ENCODE measurements at places on chromosomes 16 and 17.
A peak's percentile ranks its signal among the peaks of the same experiment; 100 is the strongest.

DNA sequence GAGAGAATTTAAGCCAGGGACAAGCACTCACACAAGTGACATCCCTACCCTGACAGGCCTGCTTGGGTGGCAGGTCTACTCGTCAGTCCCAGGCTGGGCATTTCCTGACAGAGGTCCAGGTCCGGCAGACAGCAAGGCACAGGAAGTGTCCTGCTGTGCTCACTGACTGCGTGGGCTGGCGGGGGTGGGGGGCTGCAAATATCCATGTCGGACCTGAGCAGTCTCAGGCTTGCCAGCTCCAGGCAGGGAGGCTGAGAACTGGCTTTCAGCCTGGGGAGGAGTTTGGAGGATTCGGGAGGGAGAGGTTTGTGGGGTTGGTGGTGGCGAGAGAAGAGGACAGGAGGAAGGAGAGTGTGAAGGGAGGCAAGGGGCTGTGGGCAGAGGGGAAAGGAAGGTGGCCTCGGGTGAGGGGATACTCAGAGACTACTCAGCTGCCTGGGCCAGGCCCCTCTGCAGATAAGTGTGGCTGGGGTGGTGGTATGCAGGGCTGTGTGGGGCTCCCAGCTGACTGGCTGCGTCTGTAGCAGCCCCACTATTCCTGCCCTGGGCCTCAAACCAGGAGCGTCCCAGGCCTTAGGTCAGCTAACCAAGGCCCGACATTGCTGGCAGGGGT lies 7.8 kb downstream of the HIC1 start:
- no peak for DNase-seq

DNA sequence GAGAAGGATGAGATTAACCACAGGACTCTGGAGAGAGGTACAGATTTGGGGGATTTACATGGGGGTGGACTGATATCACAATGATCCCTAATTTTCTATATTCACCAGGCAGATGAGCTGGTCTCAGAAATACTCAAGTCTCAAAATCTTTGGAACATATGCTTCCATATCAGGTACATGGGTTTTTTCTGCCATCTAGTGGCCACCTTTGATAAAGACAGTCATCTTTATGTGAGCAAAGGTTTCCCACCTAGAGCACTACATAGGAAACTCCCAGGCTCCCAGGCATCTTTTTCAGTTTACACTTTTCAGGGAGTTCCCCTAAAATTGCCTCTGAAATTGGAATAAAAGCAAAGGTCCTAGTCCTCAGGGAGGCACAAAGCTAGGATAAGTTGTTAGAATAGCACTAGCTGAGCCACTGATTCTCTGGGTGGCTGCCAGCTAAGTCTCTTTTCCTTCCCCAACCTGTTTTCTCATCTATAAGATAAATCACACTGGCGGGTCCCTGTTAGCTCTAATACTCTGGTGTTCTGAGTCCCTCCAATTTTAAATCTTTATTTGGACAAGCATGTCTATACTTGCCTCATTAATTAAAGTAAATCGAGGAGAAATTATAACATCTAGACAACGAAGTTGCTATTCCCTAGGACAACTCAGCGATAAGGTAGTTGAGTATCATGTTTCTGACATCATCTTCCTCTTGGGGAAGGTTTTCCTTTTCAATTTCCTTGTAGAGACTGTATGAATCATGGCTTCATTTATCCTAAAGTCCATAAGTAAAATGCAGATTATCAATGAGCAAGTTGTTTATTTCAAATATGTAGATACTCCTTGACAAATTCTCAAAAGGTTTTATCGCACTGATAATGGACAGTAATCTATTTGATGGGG lies 19.0 kb upstream of the MON1B start:
- DNase-seq = no peak

GRCh38 chr17:28501421-28502284 lies 4.5 kb upstream of the FOXN1 start:
- no peak for DNase-seq

- DNase-seq = no peak
These were observed 100.9 kb downstream of the VPS53 start for GRCh38 chr17:613725-614124.

- no peak for DNase-seq
These were observed 170.2 kb downstream of the HS3ST3B1 start for GRCh38 chr17:14471052-14471451.

- DNase-seq = no peak
These were observed 2.9 kb downstream of the NEURL4 start for GRCh38 chr17:7326186-7326585.

GRCh38 chr17:74199306-74200092 lies 4.0 kb upstream of the RPL38 start:
- DNase-seq = peak; percentile 80

- no peak for DNase-seq
These were observed 24.8 kb upstream of the MAP3K14 start for GRCh38 chr17:45341533-45342158.

DNA sequence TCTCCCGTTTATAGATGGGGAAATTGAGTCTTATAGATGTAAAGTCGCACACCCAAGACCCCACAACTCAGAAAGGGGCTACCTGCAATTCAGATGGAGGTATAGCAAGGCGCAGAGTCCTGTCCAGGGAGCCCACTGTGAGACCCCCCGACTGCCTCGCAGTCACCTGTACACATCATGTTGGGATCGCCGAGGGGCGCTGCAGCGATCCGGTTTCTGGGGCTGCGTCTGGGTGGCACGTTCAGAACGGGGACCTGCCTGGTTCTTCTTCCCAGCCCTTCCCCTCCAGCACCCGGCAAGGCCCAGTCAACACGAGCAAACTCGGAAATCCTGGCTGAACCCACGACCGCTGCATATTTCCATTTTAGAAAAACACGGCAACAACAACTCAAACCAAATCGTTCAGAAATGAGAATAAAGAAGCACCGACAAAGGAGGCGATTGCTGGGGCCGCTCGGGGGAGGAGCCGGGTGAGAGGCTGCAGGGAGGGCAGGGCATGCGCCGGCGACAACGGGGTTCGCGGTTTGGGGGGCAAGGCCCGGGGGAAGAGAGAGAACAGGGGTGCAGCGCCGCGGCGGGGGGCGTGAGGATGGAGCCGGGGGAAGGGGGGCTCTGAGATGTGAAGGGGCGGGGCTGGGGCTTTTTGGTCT lies 643 bp downstream of the HSDL1 start:
- no peak for DNase-seq
